HT-29 (cell line): ENCODE measurements at places on chromosomes 3 and 15. TPM values are rescaled to one million over a fixed set of nuclear protein-coding genes. Genes with fewer than 3 reads are reported as not detected.

- no peak for DNase-seq
These were observed 147.7 kb downstream of the CD47 start for GRCh38 chr3:107942951-107943749.

- peak; percentile 92 for DNase-seq
These were observed 6.0 kb upstream of the PLCB2 start for GRCh38 chr15:40313531-40314398.

Gene NR1I2
- 0.08 TPM in 1 of 2 replicates, not detected in the other for total RNA-seq

- DNase-seq: no peak
These were observed 9.4 kb downstream of the CTNNB1 start for GRCh38 chr3:41208507-41209220.

GRCh38 chr3:37291275-37291700 lies 116.9 kb upstream of the LRRFIP2 start:
- no peak for DNase-seq

Gene KCNAB1
- total RNA-seq: not detected in 2 replicates

- DNase-seq: no peak
These were observed 94.3 kb downstream of the OXNAD1 start for GRCh38 chr3:16359331-16359730.

Gene IGDCC3
- not detected in 2 replicates for total RNA-seq

DNA sequence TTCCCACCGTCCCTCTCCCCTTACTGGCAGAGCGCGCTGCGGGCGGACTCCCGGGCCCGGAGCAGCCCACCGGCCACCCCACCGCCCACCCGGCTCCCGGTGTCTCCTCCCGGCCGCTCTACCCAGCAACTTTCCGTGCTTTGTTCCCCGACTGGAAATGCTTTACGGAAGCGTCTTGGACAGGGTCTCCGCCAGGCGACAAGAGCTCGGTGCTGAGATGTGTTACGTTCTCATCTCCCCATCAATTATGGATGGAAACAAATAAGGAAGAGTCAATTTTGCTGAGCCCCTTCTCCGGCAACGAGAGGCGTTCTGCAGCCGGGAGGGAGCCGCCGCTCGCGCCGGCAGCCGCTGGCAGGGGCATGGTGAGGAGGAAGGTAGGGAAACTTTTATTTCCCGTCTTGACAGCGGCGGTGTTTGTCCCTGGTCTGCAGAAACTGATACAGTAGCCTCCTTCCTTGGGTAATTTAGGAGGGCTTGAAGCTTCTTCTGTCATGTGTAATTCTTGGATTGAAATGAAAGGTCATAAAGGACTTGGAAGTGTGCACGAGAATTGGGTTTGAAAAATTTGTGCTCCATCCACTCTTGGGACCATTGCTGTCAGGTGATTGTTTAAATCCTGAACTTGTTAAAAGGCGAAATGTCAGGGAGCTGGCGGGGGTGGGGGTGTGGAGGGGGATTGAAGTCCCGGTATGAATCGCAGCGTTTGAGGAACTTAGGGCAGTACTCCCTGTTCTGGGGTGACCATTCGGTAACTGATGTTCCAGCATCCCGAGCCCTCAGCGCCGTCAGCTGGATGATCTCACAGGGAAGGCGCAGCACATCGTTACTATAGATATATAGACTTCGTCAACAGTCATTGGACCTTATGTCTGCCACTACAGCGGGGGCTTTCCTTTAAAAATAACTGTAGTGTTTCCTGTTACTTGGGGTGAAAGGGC lies 1.5 kb downstream of the SEMA6D start:
- DNase-seq: no peak

Gene THBS1
- total RNA-seq: 5.6 and 12.5 TPM in 2 replicates

GRCh38 chr3:72998466-72998865 lies 1.9 kb downstream of the PPP4R2 start:
- DNase-seq: no peak

Gene PPP1R14D
- total RNA-seq: 2.5 and 6.1 TPM in 2 replicates
